ENCODE measurements at places on chromosomes 3 and 15.

GRCh38 chr3:6437631-6438030 lies 423.3 kb upstream of the GRM7 start:
- no peak for DNase-seq

GRCh38 chr3:53166781-53167291 lies 5.8 kb downstream of the PRKCD start:
- no peak for DNase-seq

- no peak for DNase-seq
Observed at GRCh38 chr3:74346896-74347295, 267.6 kb downstream of the CNTN3 start.

- DNase-seq, result no peak
Observed at GRCh38 chr3:55124371-55124770, 196.5 kb upstream of the LRTM1 start.

- no peak for DNase-seq
Observed at GRCh38 chr15:37046876-37047614, 53.3 kb downstream of the MEIS2 start.

DNA sequence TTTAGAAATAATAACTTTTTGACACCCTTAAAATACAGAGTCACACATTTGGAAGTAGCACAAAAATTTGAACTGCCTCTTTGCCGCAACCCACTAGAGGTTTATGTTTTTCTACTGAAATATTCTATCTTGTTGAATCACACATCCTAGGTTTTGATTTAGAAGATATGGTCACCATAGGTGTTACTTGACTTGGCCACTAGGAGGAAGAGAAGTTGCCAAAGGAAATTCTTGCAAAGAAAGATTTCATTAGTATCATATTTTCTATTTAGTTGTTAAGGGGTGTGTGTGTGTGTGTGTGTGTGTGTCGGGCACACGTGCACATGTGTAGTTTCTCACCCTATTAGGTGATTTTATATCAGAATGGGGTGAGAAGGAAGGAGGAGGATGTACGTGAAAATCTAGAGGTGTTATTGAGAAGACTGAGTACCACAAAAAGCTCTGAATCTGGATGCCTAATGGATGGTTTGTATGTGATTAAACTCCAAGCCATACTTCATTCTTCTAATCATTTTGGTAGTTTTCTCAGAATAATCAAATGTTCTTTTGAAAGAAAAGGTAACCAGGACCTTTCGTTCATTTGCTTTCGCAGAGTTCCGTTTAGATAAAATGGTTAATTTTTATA lies 31.5 kb downstream of the ZFAND6 start:
- DNase-seq, result no peak

- DNase-seq, result no peak
Observed at GRCh38 chr15:66912001-66912400, 153.4 kb upstream of the SMAD3 start.

- DNase-seq, result no peak
Observed at GRCh38 chr3:17213102-17213501, 328.3 kb downstream of the PLCL2 start.

GRCh38 chr3:188400494-188401243 lies 246.7 kb downstream of the LPP start:
- no peak for DNase-seq
